Smooth muscle cell of the pulmonary artery (primary cell): ENCODE measurements at places on chromosomes 4 and X. TPM values are rescaled to one million over a fixed set of nuclear protein-coding genes. Genes with fewer than 3 reads are reported as not detected.

Gene XKRX
- 0.07 and 0.10 TPM in 2 replicates for total RNA-seq

Gene HPGDS
- total RNA-seq = not detected in 2 replicates

Gene PAGE2
- total RNA-seq = not detected in 2 replicates

Gene MAGEC2
- not detected in 2 replicates for total RNA-seq

Gene SRPX
- total RNA-seq = 244 and 500 TPM in 2 replicates

Gene DMD
- total RNA-seq = 25.6 and 33.7 TPM in 2 replicates

Gene BMX
- 0.33 and 0.76 TPM in 2 replicates for total RNA-seq

Gene PTCHD1
- total RNA-seq = under 0.01 TPM in 1 of 2 replicates, not detected in the other

Gene CT45A2
- not detected in 2 replicates for total RNA-seq

Gene CT55
- not detected in 2 replicates for total RNA-seq

Gene SLC2A9
- total RNA-seq = 2.4 and 3.8 TPM in 2 replicates
